ENCODE measurements at places on chromosomes 12 and 14.

GRCh38 chr14:85471744-85472143, 58.2 kb upstream of the FLRT2 start:
- no peak for DNase-seq

DNA sequence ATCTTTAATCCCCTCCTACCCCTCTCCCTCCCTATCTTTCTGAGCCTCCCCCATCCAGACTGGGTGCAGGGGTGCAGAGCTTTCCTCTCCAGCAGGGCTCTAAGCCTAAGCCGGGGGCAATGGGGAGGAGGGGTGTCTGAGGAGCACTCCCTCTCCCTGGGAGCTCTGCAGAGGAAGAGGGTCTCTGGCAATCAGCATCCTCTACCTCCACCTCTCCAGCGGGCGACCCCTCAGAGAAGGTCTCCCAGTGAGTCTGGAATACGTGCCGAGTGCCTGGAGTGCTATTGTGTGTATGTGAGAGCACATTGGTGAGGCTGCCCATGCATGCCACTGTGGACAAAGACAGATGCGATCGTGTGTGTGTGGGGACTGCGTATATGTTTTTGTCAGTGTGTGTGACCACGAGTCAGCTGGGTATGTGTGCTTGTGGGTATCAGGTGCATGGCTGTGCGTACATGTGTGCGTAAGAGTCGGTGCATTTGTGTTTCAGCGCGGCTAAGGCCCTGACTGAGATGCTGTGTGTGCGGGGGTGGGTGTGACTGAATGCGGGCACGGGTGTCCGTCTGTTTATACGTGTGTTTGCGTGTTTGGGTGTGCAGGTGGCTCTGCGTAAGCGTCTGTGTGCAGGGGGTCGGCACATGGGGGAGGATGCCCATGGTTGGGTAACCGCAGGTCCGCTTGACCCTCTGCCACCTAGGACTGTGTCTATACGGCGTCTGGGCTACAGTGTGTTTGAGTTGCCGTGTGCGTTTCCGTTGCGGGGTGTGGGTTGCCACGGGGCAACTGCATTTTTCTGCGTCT, 905 bp upstream of the DLK1 start:
- DNase-seq = no peak

DNA sequence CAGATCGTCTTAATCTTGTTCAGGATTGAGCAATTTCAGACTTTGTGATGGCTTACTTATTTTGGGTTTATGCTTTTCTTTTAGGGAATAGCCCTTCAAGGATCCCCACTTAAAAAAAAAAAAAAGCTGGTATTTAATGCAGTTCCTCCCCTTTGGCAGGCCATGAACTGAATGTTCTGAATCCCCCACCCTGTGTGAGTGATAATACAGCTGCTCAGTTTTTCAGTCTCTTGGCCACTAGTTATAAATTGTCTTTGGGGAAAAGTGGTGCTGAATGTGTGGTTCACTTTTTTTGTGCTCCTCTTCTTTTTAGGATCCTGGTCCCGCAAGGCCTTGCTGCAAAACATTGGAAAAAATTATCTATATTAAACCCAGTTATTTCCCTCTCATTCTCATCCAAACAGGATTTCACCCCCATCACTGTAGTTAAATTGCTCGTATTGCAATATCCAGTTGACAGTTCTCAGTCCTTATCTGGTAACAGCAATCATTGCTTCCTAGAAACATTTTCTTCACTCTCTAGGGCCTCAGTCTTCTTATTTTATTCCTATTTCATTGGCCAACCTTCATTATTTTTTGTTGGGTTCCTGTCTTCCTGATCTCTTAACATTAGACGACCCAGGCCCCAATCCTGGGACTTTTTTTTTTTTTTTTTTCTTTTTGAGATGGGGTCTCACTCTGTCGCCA, 73.1 kb upstream of the PAWR start:
- no peak for DNase-seq

DNA sequence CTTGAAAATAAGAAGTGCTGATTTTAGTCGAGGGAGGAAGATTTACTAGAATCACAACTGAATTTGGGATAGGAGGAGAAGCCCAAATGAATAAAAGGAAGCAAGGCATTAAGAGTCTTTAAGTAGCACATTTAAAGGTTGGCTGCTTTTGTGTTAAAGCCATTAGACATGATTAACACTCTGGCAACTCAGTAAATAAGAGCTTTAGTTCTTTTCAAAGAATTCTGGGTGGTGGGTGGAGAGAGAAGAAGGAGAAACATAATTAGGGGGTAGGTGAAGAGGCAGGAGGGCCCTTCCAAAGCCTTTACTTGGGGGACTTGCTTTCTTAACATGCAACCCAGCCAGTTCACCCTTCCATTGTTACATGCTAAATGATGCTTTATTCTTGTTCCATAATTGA, 284.6 kb upstream of the SEL1L start:
- DNase-seq = no peak

DNA sequence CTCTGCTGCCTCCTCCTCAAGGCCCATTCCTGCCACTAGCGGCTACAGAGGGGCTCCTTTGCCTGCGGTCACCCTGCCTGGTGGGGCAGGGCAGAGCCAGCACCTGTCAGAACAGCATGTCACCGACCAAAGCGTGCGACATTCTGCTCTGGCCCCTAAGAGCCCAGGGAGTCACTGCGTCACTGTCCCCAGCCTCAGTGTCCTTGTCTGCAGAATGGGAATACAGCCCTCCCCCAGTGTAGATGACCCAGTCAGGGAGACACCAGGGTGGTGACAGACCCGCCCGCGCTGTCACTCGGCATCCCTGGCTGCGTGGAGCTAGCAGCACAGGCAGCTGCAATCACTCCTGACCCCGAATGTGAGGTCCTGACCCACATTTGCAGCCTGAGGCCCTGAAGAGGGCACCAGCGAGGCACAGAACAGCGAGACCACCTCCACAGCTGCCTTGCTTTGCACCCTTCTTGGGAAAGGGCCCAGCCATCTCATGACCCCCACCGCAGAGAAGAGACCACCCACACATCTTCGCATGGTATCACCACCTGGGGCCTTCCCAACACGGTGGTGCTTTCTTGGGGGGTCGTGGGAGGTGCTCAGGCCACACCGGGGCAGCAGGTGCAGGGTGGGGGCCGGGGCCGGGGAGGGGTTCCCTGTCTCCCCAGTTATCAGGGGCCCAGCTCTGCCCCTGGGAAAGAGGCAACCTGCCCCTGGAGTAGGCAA, 2.5 kb downstream of the AHNAK2 start:
- DNase-seq = no peak

- no peak for DNase-seq
Measured at GRCh38 chr12:121765573-121765972, 27.9 kb downstream of the RHOF start.

DNA sequence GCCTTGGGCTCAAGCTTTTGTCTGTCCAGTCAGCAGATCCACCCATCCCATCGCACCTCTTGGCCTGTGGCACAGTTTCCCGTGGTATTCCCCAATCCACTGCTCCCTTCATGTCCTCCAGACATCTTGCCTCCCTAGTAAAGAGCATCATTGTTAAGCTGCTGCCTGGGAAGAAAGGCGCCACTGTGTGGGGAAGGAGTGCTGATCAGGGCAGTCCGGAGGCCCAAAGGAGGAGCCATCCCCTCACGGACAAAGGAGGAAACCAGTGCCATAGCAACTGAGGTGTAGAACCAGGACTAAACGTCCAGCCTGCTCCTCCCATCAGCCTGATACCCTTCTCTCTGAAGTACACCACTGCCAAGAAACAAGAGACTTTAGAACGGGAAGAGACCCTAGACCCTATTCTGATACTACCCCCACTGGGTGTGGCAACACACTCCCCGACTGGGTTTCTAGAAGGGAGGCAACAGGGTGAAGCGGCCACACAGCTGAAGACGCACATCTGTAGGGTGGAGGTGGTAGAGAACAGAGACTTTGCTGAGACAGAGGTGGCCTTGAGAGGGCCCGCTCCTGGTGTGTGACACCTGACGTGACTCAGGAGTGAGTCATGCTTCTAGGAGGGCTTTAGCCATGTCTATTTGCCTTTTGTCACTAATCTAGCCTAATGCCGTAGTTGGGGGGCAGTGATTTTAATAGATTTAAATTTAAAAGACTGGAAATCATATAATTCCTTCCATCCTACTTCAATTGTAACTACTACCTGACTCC, 185.0 kb downstream of the DPF3 start:
- DNase-seq = no peak

GRCh38 chr12:24586293-24586692, 362.6 kb downstream of the BCAT1 start:
- no peak for DNase-seq

Data from left lobe of liver (tissue), 2 donors.